Left colon (tissue), 2 donors: ENCODE measurements at places on chromosomes 13 and 19. TPM values are rescaled to one million over a fixed set of nuclear protein-coding genes. Genes with fewer than 3 reads are reported as not detected.

ZNF627 gene
- total RNA-seq = 8.5 TPM

RB1 gene
- total RNA-seq = 26.3 TPM

- DNase-seq = no peak
Observed at GRCh38 chr13:113307491-113307890, 10.5 kb downstream of the LAMP1 start.

RETN gene
- total RNA-seq = not detected

DNA sequence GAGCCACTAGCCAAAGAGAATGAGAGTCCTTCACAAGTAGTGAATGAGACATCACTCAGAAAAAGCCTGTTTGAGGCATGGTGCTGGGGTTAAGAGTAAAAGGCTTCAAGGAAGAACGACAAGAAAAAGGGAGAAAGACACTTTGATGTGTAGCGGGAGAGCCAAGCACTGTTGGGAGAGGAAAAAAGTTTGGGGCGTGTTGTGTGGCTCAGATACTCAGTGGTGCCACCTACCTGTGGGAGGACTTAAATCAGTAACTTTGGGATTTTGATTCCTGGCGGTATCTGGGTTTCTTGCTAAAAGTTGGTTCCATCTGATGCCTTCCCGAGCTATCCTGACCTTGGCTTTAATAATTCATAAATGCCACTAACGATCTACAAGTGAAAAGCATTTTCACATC, 12.3 kb downstream of the ELSPBP1 start:
- DNase-seq = no peak

PSG1 gene
- not detected for total RNA-seq

DNA sequence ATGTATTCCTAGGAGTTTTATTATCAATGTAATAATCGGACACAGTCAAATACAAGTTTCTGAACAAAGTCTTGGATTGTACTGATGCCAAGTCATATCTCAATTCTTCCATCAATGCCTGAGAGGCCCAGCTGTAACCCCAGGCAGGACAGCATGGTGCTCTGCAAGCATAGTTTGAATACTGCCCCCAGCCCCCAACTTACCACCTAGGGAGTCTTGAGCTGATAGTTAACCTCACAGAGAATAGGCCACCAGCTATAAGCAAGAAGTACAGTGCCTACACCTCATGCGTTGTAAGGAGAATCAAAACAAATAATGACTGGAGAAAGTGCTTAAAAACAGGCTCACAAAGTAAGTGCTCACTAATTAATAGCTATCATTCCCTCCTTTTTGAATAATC, 2.7 kb downstream of the PROSER1 start:
- DNase-seq = no peak

- no peak for DNase-seq
Observed at GRCh38 chr19:13016245-13016627, 21.0 kb downstream of the NFIX start.

DNA sequence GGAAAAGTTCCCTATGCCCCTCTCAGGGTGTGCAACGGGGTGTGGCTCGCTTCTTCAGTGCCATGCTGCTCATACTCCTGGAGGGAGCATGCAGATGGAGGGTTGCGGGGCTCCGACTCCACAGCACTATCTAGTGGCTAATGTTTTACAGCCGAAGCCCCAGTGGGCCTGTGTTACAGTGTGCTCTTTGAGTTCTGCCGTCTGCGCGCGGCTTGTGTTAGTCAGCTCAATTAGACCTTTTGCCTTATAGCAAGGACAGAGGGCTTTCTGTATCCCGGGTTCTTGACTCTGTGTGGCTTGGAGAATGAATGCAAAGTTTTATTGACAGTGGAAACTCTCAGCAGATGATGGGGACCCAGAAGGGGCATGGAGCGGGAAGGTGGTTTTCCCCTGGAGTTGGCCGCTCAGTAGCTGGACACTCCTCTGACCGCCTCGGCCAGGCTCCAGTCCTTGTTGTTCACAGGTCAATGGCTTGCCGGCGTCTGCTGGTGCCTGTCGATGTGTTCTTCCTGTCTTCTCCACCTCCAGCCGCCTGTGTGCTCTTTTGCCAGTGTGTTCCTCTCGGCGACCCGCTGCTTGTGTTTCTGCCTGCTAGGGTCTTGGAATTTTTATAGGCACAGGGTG, 383.4 kb downstream of the LMO7 start:
- no peak for DNase-seq

- DNase-seq = peak; percentile 57
Observed at GRCh38 chr19:47494729-47495128, 10.7 kb upstream of the KPTN start.

- DNase-seq = peak; percentile 61
Observed at GRCh38 chr19:2042485-2043250, 8.4 kb downstream of the MKNK2 start.

OR7C1 gene
- total RNA-seq = not detected

DNA sequence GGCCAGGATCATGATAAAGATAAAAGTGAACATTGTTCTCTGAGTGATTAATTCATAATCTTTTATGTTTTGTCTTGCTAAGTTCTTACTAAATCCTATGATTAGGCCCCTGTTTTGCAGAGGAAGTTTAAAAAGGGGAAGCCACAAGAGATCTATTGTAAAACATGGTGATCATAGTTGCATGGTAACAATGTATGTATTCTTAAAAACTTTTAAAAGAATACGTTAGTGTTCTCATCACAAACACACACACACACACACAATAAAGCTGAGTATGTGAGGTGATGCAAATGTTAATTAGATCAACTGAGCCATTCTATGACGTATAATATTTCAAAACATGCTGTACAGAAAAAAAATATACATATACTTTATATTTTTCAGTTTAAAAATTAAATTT, 51.2 kb downstream of the MBD3L2B start:
- no peak for DNase-seq

DCAF15 gene
- total RNA-seq = 33.9 TPM

- peak; percentile 65 for DNase-seq
Observed at GRCh38 chr19:2315818-2316353, 7.9 kb upstream of the LINGO3 start.

- DNase-seq = no peak
Observed at GRCh38 chr13:42876887-42877545, 95.6 kb downstream of the FAM216B start.

DNA sequence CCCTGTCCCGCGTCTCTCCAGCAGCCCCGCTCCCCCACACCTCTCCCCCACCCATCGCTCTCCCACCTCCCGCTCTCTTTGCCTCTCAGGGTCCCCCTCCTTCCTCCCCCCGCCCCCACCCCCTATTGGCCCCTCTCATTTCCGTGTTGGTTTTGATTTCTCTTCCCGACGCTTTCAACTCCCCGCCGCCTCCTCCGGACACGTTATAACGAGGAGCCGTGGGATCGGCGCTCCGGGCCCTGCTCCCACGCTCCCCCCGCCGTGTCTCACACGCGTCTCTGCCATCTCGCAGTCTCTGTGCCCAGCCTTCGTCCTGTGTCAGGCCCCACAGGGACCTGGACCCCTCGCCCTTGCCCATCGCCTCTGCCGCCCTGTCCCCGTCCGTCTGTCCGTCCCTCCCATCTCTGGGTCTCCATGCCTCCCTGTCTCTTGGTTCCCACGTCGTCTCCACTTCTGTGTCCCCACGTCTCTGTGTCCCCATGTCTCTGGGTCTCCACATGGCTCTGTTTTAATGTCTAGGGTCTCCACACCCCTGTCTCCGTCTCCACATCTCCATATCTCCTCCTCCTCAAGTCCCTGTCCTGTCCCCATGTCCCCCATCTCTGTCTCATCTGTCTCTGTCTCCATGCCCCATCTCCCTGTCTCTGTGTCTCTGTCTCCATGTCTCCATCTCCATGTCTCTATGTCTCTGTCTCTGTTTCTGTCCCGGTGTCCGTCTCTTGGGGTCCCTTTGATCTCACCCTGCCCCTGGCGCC, 13.1 kb downstream of the ERFL start:
- DNase-seq = no peak

DNA sequence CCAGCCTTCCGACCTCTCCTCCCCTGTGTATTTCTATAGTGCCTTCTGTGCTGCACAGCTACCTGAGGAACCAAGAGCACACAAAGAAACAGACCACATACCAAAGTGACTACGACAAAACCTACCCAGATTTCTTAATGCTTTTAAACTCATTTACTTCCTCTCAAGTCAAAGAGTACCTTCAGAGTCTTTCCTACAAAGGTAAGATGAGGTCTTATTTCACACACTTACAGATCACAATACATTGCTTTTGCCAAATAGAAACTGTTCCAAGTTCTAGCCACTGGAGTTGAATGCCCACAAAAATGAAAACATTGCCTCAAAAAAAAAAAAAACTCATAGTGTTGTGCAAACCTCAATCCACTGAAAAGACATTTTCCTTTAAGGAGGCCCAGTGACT, 36.4 kb downstream of the TEX26 start:
- no peak for DNase-seq

- no peak for DNase-seq
Observed at GRCh38 chr13:91313581-91313980, 33.9 kb upstream of the MIR17HG start.

GRCh38 chr13:46983881-46984280, 87.0 kb upstream of the HTR2A start:
- no peak for DNase-seq

DNA sequence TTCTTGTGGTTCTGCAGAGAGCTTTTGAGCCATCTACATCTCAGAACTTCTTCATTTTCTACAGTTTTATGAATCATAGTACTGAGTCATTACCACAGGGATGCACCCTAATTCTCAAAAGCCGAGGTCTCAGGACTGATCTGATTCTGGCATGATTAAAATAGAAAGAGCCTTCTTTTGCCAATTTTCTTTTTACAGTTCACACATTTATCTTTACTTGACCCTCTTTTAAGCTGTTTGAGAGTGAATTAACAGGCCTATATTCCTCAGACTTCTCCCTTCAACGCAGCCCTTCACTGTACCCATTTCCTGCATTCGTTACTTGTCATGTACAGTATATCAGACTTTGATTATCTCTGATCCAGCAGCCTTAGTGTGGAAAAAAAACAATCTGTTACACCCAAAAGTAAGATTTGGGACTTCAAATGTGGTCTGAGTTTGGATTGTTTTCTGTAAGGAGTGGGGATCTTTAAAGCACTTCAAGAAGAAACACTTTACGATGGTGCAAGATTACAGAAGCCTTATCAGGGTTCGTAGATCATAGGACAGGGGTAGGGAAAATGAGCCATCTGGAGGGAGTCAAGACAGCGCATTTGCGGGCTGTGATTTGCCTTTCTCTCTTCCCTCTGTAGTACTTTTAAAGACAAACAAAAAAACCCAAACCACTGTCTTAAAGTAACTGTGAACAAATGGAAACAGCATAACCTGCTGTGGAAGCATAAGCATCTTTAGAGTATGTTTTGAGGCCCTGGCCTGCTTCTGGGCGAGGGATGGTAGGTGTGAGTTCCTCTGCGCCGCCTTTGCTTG, 15.3 kb upstream of the GPR183 start:
- no peak for DNase-seq

DNA sequence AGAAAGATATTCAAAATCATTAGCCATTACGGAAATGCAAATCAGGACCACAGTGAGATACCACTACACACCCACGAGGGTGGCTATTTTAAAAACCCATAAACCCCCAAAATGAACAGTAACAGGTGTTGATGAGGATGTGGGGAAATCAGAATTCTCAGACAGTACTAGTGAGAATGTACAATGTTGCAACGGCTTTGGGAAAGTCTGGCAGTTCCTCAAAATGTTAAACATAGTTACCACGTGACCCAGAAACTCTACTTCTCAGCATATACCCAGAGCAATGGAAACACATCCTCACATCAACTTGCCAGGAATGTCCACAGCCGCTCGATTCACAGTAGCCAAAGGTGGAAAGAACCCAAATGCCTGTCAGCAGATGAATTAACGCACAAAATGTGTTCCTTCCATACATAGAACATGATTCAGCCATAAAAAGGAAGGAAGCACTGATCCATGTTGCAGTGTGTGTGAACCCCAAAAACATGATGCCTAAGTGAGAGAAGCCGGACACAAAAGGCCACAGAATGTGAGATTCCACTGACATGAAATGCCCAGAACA, 7.0 kb downstream of the PLVAP start:
- DNase-seq = no peak

ZNF497 gene
- 1.6 TPM for total RNA-seq

FOXO1 gene
- 31.1 TPM for total RNA-seq

NANOS3 gene
- not detected for total RNA-seq

DNA sequence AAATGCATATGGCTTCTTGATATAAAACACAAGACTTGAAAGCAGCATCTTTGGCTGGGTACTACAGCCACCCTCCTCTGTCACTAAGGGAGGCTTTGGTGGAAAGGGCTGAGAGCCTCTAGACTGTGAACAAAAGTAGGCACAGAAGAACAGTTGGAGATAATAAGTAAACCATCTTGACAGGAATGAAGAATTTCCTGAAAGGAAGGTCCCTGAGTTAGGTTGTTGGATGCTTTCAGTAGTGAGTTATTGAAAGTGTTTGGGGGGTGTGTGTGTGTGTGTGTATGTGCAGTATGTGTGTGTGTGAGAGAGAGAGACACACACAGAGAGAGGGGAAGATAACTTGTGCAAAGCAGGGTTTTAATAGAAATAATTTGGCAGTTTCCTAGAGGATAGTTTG, 38.2 kb downstream of the ALOX5AP start:
- no peak for DNase-seq

FPR1 gene
- 1.3 TPM for total RNA-seq

DNA sequence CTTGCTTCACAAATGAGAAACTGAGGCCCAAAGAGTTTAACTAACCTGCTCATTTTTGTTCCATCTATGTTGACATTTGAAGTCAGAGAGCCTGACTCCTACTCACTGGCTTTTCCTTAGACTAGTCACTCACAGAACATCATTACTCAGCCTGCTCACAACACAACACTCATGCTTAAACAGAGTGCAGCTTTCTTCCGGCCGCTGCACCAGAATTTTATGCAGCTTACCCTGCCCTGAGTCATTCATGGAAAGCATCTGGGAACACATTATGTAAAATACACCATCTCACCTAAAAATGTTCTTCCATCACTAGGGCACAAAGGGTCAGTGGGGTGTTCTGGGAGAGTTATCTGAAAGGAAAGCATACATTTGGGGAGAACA, 303.4 kb downstream of the SPRY2 start:
- DNase-seq = no peak

GRCh38 chr19:30864391-30865215, 484.6 kb downstream of the TSHZ3 start:
- no peak for DNase-seq

DNA sequence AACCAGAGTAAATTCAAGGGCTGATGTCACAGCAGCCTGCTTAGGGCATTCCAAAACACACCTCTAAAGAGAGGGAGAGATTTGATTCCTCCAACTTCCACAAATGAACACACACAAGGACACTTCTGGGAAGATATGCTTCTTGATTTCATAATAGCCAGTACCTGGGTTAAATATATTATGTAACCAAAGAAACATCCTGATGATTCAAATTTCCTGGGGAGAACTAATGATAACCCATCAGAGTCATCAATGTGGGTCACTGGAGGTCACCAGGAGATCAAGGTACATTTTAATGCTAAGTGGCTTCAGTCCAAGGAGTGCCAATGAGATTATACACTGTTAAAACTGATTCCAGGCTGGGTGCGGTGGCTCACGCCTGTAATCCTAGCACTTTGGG, 54.0 kb upstream of the DOCK9 start:
- no peak for DNase-seq

CGB2 gene
- not detected for total RNA-seq

GRCh38 chr13:60514891-60515290, 117.9 kb downstream of the TDRD3 start:
- DNase-seq = no peak

GRCh38 chr13:30443957-30444404, 21.7 kb downstream of the UBE2L5 start:
- DNase-seq = no peak

- DNase-seq = no peak
Observed at GRCh38 chr19:1653300-1653628, 849 bp upstream of the TCF3 start.
